ENCODE measurements at places on chromosomes 2 and 18.

DNA sequence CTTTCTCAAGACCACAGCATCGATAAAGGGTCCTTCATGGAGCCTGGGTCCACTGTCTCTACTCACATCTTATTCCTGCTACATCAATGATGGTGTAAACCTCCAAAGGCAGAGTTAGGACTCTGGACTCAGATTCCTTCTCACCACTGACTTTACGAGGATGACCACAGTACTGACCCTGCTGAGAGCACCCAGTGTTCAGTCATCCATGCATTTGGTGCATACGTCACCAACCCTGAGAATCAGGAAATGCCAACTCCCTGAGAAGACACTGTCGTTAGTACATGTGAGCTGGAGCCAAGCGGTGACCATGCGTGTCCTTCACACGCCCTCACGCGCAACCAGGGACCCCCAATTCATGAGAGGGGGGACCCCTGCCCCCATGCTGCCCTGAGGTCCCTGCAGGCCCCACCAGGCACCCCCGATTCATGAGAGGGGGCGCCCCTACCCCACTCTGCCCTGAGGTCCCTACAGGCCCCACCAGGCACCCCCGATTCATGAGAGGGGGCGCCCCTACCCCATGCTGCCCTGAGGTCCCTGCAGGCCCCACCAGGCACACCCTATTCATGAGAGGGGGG is 178.4 kb upstream of the TPO start:
- DNase-seq, result no peak

GRCh38 chr2:9405636-9406035 is 17.7 kb downstream of the ITGB1BP1 start:
- DNase-seq, result no peak

DNA sequence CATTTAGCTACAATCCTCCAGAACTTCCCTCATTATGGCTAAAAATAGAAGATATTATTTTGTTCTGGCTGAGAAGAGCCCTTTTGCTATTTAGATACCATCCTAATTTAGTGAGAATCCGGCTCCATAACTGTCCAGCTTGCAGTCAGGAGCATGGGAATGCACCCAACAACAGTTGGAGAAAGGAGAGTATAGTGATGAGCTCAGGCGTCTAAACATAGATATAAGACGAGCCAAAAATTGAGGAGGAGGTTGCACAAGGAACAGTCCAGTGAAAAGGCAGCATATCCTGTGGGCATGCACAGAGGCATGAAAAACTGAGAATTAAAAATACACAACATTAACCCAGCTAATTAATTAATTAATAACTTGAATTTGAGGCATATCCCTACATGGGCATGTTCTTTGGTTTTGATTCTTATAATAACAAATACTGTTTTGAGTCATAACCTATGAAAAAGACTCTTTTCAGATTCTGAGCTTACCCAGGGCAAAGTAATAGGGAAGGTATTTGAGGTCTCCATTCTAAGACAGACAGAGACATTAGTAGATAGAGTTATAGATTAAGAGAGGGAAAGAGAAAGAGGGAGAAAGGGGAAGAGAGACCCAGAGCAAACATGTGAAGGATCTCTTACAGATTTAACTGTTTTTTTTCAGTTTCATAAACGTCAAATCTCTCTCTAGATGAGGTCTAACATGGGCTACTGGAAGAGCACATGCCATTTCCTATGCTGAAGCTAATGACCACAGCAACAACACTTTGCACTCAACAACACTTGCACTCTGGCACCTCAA is 311.2 kb downstream of the OSR1 start:
- DNase-seq, result no peak

GRCh38 chr2:161369311-161369710 is 46.8 kb upstream of the TBR1 start:
- DNase-seq, result no peak
